ENCODE measurements at places on chromosomes 13 and 19.

GRCh38 chr13:95650696-95651095, 6.2 kb upstream of the DZIP1 start:
- DNase-seq, result no peak

DNA sequence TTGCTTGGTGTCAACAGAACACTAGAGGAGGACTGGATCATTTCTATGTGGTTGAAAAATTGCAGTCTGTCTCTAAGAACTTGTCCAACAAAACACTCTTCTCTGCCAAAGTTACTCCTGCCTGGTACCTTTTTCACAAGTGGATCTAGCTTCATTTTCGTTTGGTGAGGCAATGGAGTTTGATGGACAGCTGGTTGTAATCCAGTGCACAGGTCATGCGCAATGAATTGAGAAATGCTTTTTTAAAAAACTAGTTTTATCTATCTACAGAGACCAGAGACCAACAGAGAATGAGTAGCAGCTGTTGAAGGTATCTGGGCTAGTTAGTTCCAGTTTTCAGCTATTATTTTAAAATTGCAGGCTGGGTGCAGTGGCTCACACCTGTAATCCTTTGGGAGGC, 12.0 kb upstream of the KBTBD6 start:
- no peak for DNase-seq

GRCh38 chr13:106083620-106084350, 451.7 kb downstream of the EFNB2 start:
- DNase-seq, result peak; percentile 15

- no peak for DNase-seq
Observed at GRCh38 chr19:14770944-14771839, 7.2 kb downstream of the ADGRE2 start.

DNA sequence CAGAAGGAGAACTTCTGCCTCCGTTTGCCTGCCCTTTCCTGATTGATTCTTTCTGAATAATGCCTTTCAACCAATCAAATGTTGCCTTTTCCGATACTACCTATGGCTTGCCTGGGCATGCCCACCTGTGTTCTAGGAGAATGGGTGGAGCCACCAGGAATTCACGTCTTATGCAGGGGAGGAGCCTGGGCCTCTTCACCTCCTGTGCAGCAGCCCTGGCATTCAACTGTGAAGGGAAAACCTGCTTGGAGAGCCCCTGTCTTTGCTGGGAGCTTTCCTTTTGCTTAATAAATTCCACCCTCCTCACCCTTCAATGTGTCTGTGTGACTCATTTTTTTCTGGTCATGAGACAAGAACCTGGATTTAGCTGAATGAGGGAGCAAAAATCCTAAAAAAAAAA, 730.7 kb downstream of the UQCRFS1 start:
- no peak for DNase-seq

GRCh38 chr13:46320821-46321220, 66.2 kb downstream of the RUBCNL start:
- no peak for DNase-seq

GRCh38 chr13:28955264-28955966, 135.3 kb downstream of the MTUS2 start:
- DNase-seq, result no peak

GRCh38 chr19:54431255-54431838, 16.1 kb downstream of the TTYH1 start:
- no peak for DNase-seq

DNA sequence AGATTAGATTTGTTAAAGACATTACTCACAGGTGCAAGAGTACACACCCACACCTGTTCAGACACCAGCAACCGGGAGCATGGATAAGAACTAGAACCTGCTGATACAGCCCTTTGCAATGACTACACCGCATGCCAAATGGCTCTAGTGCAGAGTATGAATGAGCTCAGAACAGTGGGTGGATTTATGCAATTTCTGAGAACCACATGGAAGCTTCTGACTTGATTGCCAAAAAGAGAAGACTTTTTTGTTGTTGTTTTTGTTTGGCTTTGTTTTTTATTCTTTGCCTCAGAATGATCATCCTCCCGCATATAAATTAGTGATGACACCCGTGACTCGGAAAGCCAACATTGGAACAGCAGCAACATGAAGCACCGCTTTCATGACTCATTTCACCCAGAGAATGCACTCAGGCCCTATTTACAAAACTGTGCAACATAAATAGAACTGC, 77.4 kb upstream of the LRCH1 start:
- no peak for DNase-seq

GRCh38 chr19:32773126-32773525, 53.6 kb downstream of the TDRD12 start:
- no peak for DNase-seq

GRCh38 chr13:46795321-46795720, 1.6 kb downstream of the ESD start:
- DNase-seq, result no peak
